ENCODE measurements at places on chromosomes 12 and 14.

- no peak for DNase-seq
Measured at GRCh38 chr14:57988445-57988844, 122.6 kb upstream of the SLC35F4 start.

GRCh38 chr12:121788176-121788818 is 5.2 kb downstream of the RHOF start:
- no peak for DNase-seq

DNA sequence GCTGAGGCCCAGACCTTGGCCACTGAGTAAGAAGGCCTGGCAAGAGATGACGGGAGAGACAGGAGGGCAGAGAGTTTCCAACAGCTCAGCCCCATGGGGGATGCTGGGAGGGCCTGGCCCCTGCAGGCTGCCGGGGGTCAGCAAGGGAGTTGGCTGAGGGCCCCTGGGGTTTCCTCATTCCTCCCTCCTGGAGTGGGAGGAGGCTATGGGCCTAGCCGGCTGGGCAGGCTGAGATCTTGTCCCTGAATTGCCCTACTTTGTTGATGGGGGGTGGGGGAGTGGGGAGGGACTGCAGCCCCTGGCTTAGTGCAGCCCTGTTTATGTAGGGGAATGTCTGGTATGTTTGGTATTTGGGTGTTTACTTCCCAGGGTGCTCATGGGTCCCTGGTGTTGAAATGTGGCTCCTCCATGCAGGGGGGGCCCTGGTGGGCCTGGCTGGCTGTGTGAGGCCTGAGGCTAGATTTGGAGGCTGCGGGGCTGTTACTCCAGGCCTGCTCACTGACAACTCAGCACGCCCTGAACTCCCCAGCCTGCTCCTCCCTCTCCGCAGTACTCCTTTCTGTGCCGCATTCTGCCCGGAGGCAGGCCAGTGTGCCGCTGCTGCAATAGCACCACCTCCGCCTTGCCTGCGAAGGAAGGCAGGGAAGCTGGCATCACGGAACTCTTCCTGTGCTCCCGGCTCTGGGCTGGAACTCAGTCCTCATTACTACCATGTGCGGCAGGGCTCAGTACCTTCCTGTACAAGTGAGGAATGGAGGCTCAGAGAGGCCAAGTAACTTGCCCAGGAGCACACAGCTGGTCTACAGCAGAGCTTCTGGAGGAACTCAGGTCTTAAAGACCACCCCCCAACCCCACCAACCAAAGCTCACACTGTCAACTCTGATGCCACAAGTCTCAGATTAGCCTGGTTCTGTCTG is 25.3 kb downstream of the JDP2 start:
- DNase-seq = peak; percentile 80

DNA sequence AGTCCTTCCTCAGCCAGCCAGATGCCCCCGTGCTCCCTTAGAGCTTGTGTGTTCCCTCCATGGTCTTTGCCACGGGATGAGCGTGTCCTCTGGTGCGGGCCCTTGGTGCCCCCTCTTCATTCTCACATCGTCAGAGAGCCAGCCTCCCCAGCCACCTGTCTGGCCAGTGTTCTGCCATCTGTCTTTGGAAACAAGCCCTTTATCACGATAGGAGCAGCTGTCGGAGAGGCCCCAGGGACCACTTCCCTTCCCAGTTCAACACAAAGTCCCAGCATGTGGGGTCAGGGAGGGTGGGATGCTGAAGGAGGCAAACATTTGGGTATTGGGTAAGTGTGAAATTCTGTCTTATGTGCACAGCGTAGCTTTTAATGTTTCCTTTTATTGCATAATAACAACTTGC is 44.5 kb downstream of the DYNC1H1 start:
- no peak for DNase-seq

DNA sequence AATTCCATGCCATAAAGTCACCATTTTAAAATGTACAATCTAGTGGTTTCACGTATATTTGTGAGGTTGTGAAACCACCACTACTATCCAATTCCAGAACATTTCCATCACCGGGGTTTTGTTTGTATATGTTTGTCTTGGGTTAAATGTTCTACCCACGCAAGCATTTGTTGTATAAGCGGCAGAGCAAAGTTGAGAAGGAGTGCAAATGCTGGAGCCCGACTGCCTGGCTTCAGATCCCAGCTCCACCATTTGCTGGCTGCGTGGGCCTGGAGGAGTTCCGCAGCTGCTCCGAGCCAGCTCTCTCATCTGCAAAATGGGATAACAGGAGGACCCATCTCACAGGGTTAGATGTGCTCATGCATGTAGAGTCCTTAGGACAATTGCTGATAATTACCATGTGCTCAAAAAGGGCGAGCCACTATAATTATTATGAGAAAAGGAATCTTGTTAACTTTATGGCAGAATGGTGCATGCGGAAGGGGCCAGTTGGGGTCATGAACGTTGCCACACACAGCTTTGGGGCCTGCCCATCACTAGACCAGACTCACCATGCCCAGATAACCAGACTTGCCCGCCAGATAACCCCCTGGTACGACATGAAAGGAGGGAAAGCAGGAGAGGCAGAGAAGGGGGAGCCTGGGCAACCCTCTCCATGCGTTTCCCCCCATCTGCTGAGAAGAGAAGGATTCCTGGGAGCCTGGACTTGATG is 6.4 kb downstream of the ACTN1 start:
- DNase-seq = peak; percentile 94

GRCh38 chr12:42565633-42566032 is 23.9 kb downstream of the PRICKLE1 start:
- no peak for DNase-seq

DNA sequence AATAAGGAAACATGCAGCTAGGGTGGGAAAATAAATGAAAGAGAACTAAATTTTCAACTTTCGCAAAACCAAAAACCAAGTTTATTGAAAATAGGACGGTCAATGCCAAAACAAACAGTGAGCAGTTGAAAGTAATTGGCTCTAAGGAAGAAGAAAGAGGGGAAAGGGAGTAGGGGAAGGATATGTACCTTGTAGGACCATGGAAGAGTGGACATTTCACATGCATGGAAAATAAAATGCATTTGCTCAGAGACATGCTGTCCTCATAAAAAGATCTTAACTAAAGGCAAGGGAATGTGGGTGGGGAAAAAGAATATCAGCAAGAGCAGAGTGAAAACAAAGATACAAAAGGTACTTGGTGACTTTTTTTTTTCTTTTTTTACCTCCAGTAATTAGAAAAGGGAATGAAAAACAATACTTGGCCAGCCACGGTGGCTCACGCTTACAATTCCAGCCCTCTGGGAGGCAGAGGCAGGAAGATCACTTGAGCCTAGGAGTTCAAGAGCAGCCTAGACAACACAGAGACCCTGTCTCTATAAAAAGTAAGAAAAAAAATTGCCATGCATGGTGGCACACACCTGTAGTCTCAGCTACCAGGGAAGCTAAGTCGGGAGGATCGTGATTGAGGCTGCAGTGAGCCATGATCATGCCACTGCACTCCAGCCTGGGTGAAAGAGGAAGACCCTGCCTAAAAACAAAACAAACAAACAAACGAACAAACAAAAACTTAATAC is 6.6 kb downstream of the TXNDC16 start:
- no peak for DNase-seq

DNA sequence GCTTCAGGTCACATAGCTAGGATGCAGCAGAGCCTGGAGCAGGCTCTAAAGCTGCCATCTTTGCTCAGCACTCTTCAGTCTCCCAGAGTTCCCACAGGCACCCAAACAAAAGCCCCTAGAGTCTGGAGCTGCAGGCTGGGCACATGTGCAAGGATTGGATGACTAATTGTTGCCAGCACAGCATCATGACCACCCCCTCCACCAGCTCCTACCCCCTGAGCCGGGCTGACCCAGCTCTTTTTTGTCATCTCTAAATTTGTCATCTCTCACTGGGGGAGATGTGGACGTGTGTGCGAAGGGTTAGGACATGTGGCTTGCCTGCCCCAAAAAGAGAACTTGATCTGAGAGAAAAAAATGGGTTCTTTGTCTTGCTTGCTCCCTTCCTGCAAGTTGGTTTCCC is 4.3 kb upstream of the MMP19 start:
- peak; percentile 84 for DNase-seq

DNA sequence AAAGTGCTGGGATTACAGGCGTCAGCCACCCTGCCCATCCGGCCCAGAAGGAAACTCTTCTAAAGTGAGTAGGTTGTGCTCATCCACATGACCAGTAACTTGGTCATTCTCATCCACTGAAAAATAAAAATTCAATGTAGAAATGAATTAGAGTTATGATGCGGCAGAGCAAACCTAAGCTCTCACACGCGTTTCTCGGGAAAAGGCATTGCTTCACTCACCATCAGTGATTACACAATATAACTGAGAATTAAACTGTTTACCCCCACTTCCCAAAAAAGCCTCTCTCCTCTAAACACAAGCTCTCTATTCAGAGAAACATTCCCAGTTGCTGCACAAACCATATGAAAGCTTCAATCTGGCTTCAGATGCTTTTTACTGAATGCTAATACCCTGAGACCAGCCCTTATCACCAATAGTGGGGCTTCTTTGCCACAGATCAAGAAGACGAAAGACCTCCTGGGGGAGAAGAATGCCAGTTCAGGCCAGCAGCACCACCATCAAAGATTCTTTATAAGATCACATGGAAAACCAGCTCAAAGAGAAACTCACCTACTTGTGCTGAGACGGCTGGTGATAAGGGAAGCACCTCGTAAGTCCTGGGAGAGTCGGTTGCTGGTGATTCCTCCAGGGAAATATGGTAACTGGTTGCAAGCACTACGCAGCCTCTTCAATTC is 121.5 kb upstream of the SFSWAP start:
- no peak for DNase-seq

DNA sequence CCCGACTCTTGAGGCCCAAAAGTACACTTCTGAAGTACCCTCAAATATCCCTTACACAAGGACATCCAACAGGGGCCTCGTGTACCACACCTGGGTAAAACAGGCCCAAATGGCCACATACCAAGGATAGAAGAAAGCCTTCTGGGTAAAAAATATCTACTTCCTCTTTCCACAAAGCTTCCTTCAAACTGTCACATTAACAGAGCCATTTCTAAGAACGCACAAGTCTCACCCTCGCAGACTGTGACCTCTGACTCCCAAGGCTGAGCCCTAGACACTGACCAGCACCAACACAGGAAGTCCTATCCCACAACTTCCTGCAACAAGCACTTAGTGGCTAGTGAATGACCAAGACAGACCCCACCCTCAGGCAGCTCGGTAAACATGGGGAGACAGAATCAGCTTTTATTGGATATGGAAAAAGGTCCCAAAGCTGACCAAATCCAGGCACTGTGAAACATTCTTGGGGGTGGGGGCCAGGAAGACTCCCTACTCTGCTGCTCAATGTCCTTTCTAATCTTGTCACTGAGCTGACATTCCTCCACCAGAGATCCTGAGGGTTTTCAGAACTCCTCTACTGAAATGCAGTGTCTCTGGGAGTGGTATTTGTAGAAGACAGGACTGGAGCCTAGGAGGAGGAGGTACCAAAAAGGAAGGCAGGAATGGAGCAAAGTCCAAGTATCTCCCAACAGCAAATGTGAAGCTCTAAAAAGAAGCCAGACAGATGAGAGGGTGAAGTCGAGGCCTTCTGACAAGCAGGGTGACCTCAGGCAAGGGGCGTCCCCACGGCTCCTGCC is 15.9 kb downstream of the KCTD10 start:
- DNase-seq = peak; percentile 68

DNA sequence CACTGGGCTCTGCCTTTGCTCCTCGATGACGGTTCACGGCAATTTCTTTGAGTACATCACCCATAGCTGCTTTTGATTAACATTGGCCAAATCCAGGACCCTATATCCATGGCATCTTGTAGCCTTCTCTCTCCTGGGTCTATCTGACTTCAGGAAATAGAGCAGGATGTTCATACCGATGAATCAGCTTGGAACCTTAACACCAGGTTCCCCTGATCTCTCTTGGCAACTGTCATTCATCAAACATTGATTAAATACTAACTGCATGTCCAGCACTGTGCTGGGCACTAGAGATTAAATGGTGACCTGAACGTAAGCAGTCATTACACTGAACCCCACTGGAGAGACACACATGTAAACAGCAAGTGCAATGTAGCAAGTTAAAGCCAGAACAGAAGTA is 77.0 kb upstream of the MED13L start:
- DNase-seq = no peak

DNA sequence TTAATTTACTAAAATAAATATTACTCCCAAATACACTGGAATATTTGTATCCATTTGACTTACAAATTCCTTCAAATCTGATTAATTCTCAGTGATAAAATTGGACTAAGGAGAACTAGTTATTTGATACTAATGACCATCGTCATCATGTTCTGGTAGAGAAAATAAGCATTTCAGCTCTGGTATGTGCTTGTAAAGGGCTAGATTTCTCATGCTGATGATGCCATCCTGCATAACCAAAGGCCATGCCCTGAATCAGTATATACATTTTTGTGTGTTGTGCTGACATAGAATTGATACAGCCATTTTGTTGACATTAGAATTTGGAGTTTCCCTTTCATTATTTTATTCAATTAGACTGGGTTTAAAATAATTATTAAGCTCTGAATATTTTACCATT is 148.9 kb downstream of the PCNX1 start:
- DNase-seq = peak; percentile 27

Data from fibroblast of lung (primary cell).